IMR-90 (cell line): ENCODE measurements at places on chromosomes 7 and 10. TPM values are rescaled to one million over a fixed set of nuclear protein-coding genes. Genes with fewer than 3 reads are reported as not detected.

The MNX1 gene
- total RNA-seq, result not detected in 2 replicates

The FAM13C gene
- total RNA-seq, result 2.9 and 3.3 TPM in 2 replicates

The SPDYE1 gene
- not detected in 2 replicates for total RNA-seq

The LIPM gene
- total RNA-seq, result not detected in 2 replicates

DNA sequence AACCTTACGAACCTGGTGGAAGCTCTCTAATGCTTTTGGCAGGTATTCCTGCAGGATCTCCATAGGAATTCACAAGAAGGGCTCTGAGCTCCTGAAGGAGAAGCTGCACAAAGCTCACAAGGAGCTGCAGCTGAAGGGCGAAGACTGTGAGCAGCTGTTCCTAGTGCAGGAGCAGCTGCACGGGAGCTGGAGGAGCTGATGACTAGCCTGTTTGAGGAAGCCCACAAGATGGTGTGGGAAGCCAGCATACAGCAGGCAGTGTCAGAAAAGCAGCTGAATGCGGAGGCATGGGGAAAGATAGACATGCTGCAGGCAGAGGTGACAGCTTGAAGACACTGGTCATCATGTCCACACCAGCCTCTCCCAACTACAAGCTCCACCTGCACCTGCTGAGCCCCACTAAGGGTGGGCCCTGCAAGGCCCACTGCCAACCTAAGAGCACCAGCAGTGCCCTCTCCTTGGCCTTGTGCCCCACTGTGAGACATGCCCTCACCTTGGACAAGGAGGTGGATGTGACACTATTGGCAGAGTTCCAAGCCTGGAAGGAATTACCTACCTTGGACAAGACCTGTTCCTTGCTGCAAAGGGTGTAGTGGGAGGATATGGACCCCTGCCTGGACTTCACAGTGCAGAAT lies 250.6 kb downstream of the BBS9 start:
- no peak for DNase-seq
- H3K27ac ChIP-seq, result no peak overlapping the region
- H3K27me3 ChIP-seq, result no peaks in the 10 kb centered on the region
- H3K36me3 ChIP-seq, result 0 out of 2 replicates have a peak, but pooled peaks cover 3% of the 10 kb centered on the region
- H3K4me3 ChIP-seq, result no peak overlapping the region

DNA sequence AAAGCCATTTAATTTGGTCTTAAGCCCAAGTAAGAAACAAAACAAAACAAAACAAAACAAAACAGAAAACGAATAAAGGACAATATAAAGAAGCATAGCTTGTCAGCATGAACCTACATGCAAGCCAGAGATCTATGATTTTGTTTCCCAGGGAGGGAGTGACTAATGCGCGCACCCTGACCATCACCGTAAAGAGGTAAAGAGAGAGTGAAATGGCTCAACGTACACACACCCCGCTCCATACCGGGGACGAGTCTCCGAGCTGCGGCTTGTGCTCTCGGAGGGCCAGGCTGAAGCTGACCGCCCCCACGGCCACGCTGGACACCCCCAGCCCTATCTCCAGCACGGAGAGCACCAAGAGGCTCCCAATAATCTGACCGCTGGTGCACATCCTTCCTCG lies 1.1 kb downstream of the TMEM196 start:
- H3K4me3 ChIP-seq, result no peak overlapping the region
- no peak for DNase-seq
- H3K36me3 ChIP-seq, result no peaks in the 10 kb centered on the region
- no peaks in the 10 kb centered on the region for H3K4me1 ChIP-seq

DNA sequence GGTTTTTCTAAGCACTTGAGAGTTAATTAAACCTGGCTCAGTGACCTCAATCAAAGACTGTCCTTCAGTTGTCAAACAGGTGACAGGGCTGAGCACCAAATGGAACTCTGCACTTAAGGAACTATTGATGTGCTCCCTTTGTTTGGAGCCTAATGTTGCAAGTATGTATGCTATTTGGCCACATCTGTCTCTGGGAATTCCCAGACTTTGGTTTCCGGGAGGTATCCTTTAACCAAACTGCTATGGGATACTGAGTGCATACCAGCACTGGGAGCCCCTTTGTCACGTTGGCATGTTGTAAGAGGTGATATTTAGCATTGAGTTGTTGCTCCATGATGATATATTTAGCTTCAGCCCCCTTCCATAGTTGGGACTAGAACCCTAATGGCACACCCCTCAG lies 25.2 kb downstream of the ASZ1 start:
- H3K36me3 ChIP-seq, result no peaks in the 10 kb centered on the region
- peak; percentile 35 for DNase-seq
- peaks cover 2% of the 10 kb centered on the region; the same call in 1 of the 2 replicates for H3K4me1 ChIP-seq
- no peak overlapping the region for H3K27ac ChIP-seq
- no peak overlapping the region for H3K4me3 ChIP-seq

- H3K4me3 ChIP-seq, result no peak overlapping the region
- no peaks in the 10 kb centered on the region for H3K36me3 ChIP-seq
- H3K4me1 ChIP-seq, result peaks cover 8% of the 10 kb centered on the region
- H3K27me3 ChIP-seq, result no peaks in the 10 kb centered on the region; the same call in 1 of the 2 replicates
- peak; percentile 68 for DNase-seq
Measured at GRCh38 chr10:29757551-29758297, 123.0 kb upstream of the SVIL start.

DNA sequence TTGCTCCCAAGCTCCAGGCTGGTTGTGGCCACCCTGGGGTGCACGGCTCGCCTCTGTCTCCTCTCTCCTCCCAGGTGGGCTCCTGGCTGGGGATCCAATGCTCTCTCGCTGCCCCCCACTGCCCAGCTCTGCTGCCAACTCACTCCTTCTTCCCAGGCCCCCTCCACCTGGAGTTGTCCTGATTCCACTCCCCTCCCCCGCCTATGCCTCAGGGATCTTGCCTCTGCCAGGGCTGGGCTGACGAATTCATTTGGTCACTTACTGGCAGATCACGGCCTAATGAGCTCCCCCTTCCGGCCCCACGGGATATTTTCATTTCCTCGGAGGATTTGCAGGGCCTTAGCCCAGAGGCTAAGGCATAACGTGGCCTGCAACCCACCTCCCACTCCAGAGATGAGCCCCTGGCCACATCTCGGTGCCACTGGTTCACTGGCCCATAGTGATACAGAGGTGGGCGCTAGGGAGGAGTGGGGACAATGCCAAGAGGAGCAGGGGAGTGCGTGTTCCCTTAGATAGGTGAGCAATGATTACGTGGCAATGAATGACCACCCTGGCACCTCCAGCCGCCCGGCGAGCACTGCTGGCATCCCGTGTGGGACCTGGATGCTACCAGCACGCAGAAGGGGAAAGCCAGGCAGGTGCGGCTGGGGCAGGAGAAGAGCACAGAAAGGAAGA lies 344.6 kb upstream of the SHH start:
- no peak overlapping the region for H3K27ac ChIP-seq
- no peak overlapping the region for H3K4me3 ChIP-seq
- DNase-seq, result no peak
- no peaks in the 10 kb centered on the region for H3K4me1 ChIP-seq

GRCh38 chr7:30068117-30068516 lies 39.9 kb downstream of the PLEKHA8 start:
- H3K27ac ChIP-seq, result peak overlapping the region; percentile 12; the same call in 1 of the 2 replicates
- peak; percentile 85 for DNase-seq
- H3K4me1 ChIP-seq, result peaks cover 5% of the 10 kb centered on the region
- no peaks in the 10 kb centered on the region for H3K27me3 ChIP-seq

- H3K4me3 ChIP-seq, result no peak overlapping the region
- H3K27me3 ChIP-seq, result no peaks in the 10 kb centered on the region
- no peak overlapping the region for H3K27ac ChIP-seq
Measured at GRCh38 chr10:113036619-113037018, 86.6 kb downstream of the TCF7L2 start.

GRCh38 chr7:68249611-68250010 lies 1253.0 kb downstream of the TYW1 start:
- no peak overlapping the region for H3K27ac ChIP-seq
- H3K36me3 ChIP-seq, result no peaks in the 10 kb centered on the region
- no peaks in the 10 kb centered on the region for H3K4me1 ChIP-seq
- H3K27me3 ChIP-seq, result no peaks in the 10 kb centered on the region
- H3K4me3 ChIP-seq, result no peak overlapping the region
